BE2C (cell line): ENCODE measurements at places on chromosomes 7 and 10.

DNA sequence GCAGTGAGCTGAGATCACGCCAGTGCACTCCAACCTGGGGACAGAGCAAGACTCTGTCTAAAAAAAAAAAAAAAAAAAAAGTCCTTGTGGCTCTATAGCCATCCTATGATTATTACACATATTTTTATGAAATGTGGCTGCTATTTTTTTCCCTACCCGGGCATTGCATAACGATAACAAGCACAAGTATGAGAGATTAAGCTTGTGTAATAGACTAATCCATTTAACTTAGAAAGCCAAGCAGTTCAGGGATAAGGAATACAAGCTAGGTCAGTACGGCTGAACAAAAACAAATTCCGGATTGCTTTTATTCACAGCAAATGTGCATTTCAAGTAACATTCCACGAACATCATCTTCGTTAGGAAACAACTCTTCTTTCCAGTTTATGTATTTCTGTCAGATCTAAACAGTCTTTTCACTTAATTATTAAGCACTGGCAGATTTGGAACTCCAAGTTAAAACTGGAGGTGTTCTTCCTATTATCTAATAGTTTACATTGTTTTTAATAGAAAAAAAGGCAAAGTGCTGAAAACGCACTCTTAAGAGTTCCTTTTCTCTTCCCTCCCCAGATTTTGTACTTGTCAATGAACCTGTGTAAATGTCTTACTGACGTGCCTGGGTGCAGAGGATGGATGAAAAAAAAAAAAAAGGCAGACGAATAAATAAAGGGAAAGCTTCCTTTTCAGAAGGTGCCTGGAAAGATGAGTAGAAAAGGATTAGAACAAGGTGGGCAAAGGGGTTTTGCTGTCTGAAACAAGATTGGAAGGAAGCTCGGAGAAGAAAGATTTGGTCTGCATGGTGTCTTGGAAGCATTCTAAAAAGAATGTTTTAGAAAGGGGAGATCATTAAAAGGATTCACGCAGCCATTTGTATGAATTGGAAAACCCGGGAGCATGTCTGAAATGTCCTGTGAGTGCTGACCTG lies 81.1 kb downstream of the PRTFDC1 start:
- no peak for DNase-seq

DNA sequence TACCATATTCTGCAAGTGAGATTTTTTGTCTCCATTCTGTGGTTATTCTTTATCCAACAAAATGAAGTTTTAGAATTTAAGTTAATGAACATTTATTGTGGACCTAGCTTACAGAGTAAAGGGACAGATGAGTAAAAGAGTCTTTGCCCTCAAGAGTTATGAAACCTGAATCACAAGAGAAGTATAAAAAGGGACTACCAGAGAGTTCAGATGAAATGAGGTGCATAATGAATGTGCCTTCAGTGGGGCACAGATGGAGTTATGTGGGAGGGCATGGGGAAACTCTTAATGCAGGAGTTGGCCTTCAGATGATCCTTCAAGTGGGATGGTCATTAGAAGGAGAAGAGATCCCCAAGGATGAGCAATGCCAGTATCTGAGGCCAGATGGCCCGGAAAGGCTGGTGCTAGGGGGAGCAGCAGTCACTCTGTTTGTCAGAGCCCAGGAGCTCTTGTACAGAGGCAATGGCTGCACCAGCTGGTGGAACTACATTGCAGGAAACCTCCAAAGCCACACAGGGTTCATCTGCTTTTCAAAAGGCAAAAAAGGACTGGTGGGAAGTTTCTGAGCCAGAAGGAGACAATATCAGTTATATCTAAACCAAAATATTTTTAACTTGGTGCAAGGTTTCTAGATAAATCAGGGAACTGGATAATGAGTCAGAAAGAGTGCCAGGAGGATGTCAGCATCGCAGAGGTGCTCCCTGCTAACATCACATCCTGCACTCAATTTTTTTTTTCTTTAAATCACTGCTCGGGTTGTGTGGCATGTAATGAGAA lies 162.0 kb downstream of the KLF6 start:
- no peak for DNase-seq

- no peak for DNase-seq
Observed at GRCh38 chr7:135733603-135734342, 5.8 kb upstream of the SLC13A4 start.

- no peak for DNase-seq
Observed at GRCh38 chr7:151484971-151485707, 34.6 kb downstream of the RHEB start.

DNA sequence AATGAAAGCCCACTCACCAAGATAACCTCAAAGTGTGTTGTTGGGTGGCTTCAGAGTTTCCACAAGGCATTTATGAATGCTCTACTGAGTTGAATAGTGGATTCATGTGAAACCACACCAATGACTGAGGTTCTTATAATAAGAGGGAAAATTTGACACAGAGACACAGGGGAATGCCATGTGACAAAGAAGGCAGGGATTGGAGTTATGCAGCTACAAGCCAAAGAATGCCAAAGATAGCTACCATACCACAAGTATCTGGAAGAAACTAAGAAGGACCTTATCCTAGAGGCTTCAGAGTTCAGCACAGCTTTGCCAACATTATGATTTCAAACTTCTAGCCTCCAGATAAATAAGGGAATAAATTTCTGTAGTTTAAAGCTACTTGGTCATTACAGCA lies 68.0 kb upstream of the PCDH15 start:
- no peak for DNase-seq

- DNase-seq, result no peak
Observed at GRCh38 chr10:98264378-98265065, 3.5 kb downstream of the LOXL4 start.

DNA sequence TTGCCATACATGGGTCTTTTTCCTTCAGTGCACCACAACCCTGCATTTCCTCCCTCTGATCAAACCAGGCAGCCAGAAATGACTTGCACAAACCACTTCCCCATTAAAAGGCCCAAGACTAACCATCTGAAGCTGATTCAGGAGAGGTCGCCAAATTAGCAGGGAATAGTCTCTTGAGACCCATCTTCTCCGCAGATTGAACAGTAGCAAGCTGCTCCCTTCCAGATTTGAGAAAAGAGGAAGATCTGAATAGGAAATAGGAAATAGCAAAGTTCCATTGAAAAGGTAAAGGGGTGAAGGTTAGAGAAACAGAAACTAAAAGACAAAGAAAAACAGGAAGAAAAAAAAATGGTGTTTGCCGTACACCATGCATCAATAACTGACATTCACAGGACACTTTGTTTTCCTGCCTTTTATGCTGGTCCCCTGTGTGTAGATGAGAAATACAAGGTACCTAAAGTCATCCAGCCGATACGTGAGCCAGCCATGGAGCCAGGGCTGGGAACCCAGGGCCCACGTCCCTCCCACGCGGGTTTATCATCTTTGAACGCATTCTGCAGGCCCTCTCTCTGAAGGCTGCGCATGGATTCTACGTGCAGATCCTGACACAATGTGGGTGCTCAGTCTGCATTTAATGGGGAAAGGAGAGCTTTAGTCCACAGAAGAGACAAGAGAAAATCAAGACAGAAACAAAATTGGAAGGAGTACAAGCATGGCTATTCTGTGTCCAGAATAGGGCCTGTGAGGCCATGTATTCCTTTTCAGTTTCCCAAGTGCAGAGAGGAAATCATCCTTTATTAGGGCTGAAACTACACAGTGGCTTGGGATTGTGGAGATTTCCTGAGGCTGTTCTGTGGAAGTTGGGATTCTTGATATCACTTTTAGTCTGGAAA lies 268.4 kb upstream of the NPVF start:
- DNase-seq, result no peak

GRCh38 chr10:127186813-127187212 lies 9.6 kb downstream of the INSYN2A start:
- DNase-seq, result no peak

- no peak for DNase-seq
Observed at GRCh38 chr10:91745090-91745831, 53.0 kb upstream of the TNKS2 start.

DNA sequence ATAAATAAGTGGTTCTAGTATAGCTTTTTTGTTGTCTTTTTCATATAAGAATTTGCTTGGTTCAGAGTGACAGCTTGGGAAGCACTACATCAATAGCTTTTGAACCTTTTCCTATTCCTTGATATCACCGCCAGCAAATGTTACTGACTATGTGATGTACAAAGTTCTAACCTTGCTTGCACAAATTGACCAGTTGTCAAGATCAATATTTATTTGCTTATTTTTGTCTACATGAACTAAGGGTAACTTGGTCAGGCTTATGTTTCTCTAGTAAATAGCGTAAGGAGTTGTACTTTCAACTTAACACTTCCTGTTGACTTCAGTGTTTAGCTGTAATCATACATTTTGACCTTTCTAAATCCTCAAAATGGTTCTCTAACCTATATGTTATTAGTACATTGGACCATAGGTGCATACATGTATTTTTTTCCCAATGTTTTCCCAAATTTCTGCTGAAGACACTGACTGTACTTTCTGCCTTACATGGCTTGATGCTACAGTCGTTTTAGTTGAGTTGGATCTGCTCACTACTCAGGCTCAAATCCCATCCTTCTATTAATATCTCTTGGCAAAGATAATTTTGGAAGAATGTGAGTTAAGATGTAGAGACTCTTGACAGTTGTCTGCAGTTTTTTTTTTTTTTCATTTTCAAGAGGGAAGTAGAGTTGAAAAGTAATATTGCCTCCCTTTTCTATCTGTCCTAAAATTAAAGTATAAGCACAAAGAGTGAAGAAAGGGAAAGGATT lies 239.1 kb upstream of the KAT6B start:
- DNase-seq, result no peak

DNA sequence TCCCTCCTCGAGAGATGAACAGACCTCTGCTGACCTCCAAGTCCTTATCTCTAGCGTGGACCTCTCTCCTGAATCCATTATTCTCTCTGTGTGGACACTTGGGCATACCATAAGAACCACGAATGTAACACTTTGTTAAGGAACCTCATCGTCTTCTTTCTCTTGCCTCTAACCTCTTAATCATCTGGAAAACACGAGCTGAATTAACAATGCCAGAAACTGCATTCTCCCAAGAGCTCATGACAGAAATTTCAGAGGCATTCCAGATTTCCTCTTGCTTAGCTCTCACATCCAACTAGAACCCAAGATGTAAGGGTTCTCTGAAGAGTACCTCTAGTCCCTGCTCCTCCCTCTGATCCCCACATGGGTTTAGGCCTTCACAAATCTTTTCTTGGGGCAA lies 101.5 kb downstream of the TRIL start:
- DNase-seq, result no peak

DNA sequence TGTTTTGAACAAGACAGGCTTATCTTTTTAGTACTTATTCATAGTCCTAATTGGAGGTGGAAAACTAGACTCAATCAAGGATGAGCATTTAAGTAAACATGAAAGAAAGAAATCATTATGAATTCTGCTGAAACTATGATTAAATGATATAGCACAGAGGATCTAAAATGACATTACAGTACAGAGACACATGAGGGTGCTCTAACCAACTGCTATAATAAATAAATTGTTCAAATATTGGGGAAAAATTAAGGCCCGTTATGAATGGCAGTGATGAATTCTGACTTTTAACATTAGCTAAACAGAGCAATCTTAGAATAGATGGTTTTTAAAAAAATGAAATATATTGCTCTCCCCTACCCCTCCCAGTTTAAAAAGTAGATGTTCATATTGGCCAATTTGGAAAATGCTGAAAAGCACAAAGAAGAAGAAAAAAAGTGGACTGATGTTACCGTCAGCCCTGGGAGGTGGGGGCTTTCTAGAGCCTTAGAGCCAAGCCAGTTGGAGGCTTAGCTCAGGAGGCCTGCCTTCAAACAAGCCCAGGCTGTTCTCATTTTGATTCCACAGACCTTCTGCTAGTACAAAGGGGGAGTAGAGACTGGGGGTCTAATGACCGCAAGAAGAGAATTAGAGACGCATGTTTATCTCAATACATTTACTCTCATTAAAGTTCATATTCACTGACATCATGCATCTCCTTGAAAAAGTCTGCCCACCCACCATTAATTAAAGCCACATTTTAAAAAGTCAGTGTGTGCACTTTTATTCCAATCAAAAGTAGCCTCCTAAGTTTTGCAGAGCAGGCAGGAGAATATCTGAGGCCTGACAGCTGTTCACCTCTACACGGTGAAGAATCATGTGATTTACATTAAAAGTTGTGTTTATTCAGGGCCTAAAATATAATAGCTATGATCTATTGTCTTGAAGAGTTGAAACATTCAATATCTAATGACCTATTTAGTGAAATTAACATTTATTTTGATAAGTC lies 10.0 kb downstream of the WNT2 start:
- no peak for DNase-seq

DNA sequence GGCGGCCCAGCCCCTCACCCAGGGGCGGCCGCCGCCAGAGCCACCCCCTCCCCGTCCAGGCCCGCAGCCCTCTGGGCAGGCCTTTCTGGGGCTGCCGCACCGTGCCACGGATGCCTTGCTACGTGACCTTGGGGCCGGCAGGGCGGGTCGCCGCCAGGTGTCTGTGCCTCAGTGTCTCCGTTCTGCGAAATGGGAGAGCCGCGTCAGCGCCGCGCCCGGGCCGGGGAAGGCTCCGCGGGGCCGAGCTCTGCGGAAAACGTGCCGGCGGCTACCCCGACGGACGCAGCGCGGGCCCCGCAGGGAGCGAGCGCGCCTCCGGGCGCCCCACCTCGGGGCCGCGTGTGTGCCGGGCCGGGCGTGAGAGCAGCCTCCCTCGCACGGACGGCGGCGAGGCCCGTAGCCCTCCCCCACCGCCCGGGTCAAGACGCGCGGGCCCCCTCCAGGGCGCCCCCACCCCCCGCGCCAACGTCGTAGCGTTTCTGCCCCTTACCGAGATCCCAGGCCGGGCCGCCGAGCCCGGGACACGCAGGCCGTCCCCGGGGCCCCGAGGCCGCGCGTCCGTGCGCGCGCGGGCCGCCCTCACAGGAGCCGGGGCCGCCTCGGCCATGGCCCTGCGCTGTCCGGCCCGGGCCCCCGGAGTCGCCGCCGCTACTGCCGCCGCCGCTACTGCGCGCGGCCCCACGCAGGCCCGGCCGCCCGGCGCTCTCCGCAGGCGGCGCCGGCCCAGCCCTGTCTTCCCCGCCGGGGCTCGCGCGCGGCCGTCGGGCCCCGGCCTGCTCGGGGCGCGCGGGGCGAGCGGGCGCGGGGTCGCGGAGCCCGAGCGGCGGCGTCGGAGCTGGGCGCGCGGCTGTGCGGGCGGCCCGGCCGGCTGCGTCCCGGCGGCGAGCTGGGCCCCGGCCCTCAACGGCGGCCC lies 1.1 kb downstream of the ZNF777 start:
- no peak for DNase-seq

DNA sequence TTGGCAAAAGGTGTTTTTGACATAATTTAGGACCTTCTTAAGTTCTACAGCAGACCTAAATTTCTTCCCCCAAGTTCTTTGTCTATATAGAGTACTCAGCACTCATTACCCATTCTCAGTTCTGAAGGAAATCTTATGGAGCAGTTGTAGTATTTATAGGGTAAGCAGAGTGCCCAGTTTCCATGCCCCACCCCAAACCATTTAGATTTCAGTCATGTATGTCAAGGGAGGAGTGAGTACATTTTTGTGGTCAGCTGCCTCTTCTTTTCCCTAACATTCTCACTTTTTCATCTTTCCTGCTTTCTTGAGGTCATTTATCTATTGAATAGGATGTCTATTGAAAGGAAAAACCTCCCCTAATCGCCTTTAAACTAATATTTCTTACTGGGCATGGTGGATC lies 83.3 kb downstream of the KAT6B start:
- DNase-seq, result no peak

DNA sequence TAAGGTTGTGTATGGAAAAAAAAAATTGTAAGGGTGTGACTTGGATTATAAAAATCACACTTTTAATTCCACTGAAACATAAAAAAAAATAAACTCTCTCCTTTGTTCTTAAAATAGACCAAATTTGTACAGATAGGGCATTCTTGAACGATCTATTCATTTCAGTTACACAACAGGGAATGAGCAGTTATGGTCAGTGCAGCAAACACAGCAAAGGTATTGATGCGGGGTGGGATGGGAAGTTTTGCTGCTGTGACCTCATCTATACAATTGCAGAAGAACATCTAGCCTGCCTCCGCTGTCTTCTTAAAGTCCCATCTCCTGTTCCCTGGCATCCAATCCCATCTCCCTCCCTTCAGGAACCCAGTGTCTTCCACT lies 580.2 kb downstream of the SUGCT start:
- DNase-seq, result no peak
